ENCODE measurements at places on chromosomes 1 and 21.

DNA sequence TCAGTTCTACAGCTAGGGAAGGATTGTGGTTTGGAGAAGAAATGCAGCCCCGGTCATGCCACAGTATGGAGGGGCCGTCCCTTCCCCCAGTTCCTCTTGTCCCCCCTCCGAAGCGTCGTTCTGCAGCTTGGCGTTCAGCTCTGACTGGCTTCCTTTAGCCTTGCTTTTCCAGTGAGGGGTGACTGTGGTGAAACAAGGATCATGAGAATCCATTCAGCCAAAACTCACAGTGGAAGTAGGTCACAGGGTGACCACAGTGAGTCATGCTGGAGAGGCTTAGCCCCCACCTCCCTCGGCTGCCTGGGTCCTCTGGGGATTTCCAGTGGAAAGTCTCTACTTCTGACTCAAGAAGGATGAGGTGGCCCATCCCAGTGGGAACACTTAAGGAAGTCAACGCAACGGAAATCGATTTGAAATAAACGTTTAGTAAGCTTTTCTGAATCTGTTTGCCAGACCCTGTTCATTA lies 37.3 kb upstream of the COL6A2 start:
- DNase-seq, result no peak

- DNase-seq, result no peak
Measured at GRCh38 chr1:236550961-236551851, 27.4 kb downstream of the LGALS8 start.

DNA sequence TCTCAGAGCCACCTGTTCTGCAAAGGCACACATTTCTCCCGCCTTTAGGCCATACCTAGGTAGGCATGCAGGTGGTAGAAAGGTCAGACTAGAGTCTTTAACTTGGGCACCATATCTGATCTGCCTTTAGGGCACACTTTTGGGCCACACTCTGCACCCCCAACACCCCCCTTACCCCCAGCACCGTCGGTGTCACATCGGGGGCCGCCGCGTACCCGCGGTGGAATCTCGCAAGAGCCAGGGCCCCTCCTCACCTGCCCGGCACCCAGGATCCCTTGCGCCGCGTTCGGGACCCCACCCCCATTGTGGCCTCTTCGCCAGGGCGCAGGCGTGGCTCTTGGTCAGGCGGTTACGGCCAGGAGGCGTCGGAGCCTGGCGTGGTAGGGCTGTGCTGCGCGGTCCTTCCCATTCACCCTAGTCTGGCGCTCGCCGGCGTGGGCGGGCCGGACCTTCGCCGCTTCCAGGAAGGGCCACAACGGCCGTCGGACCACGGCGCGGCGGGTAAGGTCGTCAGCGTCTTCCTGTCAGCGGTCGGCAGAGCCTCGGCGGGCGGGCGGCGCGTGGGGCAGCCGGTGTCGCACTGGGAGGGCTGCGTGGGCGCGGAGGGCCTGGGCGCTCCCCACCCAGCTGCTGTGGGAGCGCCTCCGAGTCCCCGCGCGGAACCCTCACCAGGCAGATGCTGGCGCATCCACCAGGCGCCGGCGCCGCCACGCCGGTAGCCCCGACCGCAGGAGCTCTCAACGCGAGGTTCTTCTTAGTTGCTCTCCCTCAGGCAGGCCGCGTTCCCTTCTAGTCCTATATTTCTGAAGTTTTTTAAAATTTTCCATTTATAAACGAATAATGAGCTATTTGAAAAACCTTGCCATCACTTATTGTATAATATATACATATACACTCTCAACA lies at the start of gene DNAH14:
Gene DNAH14, plus strand, starts transcription at position 341 of the 903 bp plus-strand sequence. CDS start 23,028 bp downstream, outside the sequence.
- DNase-seq, result no peak

- no peak for DNase-seq
Measured at GRCh38 chr1:157504646-157505045, 47.7 kb downstream of the FCRL5 start.

DNA sequence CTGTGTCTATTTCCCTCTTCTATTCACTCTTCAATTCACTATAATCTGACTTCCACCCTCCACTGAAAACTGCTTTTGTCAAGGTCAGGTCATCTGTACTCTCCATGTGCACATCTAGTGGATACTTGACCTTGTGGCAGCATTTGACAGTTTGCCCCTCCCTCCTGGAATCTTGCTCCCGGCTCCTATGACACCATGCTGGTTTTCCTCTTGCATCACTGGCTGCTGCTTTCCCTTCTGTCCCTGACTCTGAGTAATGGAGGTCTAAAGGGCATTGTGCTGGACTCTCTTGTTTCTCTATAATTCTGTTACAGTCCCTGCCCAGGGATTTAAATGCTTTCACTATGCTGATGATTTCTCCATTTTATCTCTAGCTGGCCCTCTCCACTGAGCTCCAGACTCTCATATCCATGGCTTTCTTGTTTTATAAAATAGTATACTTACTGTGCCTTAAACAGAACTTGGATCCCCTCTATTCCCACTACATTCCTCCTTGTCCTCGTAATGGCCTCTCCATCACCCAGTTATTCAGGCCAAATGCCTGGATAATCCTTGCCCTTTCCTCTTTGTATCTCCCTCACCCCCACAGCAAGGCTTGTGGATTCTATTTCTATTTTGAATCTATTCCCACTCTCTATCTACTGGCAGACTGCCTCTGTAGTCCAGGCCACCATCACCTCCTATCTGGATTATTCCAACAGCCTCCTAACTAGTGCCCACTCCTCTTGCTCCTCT lies 36.8 kb upstream of the PODN start:
- DNase-seq, result no peak

DNA sequence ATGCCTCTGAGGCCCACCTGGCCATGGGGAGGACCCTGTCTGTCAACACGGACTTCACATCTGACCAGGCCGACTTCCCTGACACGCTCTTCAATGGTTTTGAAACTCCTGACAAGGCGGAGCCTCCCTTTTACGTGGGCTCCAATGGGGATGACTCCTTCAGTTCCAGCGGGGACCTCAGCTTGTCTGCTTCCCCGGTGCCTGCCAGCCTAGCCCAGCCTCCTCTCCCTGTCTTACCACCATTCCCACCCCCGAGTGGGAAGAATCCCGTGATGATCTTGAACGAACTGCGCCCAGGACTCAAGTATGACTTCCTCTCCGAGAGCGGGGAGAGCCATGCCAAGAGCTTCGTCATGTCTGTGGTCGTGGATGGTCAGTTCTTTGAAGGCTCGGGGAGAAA lies 101.8 kb downstream of the ADARB1 start:
- DNase-seq, result no peak

DNA sequence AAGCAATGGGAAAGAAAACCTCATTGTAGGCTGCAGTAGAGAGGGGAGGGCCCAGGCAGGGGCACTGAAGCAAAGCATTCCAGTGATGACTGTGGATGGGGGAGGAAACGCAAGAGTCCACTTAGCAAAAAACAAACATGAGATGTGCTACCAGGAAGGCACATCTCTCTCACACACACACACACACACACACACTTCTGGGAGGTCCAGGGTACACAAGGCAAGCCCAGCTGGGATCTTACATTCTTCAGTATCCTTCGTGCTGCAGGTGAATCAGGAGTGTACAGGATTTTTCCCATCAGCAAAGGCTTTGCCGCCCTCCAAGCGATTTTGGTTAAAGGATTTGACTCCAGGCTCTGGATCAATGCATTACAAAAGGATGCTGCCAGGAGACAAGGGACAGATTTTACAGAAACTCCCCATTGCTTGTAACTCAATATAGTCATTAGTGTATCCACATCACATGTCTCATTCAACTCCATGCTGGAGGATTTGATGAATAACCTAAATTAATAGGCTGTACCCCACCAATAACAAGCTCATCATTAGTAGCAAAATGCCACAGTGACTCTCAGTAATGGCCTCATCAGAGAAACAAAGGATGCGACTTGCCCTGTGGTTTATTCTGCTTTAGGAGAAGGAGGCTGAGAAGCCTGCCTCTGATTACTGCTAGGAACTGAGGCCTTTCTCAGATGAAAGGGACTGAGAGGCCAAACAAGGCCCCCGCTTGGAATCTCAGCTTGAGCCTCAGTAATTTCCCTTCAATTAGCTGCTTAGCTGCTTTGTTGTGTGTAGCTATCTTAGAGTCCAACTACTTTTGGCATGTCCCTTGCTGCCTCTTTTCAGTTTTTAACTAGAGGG lies 41.6 kb downstream of the ABCA4 start:
- DNase-seq, result no peak

- no peak for DNase-seq
Measured at GRCh38 chr21:41783476-41784180, 16.8 kb upstream of the RIPK4 start.

DNA sequence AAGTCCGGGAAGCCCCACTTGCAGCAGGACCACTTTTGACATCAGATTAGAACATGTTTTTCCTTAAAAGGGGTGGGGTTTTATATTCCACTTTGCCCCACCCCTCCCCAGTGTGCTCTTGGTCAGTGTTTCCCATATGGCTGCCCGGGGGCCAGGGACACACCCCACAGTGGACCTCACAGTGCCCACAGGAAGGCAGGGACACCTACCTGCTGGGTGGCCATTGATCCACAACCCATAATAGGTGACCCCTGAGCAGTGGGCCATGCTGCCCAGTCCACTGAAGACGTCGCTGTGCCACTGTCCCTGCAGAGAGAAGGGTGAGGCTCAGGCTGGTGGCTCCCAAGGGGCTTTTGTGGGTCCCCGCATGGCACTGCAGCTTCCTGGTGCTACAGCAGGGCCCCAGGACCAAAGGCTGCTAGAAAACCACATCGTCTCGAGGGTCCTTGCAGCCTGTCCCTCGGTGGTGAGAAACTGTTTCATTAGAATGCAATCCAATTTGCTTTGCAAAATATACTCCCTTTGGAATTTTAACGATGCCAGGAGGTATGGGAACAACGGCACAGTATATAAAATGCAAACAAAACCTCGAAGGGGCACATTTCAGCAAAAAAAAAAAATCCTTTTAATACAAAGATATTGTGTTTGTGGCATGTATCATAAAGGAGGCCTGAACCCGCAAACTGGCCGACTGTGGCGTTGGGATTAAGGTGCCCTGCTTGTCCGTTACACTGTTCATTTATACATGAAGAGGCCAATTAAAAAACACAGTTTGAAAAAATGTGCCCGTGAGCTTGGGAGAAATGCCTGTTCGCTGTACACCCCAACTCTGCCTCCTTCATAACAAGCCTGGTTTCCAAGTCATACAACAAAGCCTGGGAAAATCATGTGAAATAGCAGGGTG lies 16.9 kb downstream of the MORN1 start:
- DNase-seq, result no peak

- no peak for DNase-seq
Measured at GRCh38 chr1:226946841-226947240, 6.7 kb downstream of the COQ8A start.

- DNase-seq, result no peak
Measured at GRCh38 chr1:52621950-52622349, 11.0 kb upstream of the SHISAL2A start.

DNA sequence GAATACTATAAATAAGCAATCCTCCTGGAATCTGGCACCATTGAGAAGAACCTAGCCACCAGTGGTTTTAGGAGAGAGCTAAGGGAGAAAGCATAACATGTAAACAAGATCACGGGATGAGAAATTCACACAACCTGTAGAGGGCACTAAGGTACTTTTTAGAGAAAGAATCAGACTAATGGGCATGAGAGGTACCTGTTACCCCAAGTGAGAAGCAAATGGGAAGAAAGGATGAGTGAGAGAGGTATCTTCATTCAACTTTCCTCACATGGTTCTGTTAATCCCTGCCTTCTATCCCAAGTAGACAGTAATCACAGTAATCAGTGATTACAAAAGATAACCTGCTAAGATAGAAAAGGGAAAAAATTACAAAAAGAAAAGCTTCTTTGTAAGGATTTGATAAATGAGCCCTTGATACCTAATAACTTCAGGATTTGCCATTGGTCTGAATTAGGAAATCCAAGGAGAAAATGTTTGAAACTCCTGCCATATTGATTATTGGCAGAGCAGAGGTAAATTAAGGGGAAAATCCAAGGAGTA lies 251.1 kb upstream of the ADGRL2 start:
- DNase-seq, result no peak

GRCh38 chr1:37434292-37435225 lies 39.8 kb upstream of the ZC3H12A start:
- DNase-seq, result peak; percentile 27

DNA sequence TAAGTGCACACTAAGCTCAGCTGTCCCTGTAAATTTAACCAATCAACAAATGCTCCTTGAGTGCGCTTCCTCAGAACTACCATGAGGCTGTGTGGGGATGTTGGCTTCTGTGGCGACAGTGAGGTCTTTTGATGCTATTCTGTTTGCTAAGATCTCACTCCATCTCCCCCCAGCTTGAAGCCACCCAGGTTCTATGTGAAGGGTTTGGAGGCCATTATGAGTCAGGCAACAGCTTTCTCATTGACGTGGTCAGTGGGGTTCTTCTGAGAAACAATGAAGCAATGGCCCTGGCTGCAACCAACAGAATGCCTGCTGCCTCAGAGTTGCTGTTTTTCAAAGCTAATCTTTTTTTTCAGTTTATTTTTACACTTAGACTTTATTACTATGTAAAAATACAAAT lies 205.5 kb downstream of the PTBP2 start:
- no peak for DNase-seq

- no peak for DNase-seq
Measured at GRCh38 chr1:221122501-221122900, 243.3 kb downstream of the HLX start.

Data from activated gamma-delta T cell (primary cell).